ENCODE measurements at places on chromosomes 3 and 15.

GRCh38 chr3:197499427-197499826, 56.3 kb downstream of the BDH1 start:
- peak; percentile 91 for DNase-seq

DNA sequence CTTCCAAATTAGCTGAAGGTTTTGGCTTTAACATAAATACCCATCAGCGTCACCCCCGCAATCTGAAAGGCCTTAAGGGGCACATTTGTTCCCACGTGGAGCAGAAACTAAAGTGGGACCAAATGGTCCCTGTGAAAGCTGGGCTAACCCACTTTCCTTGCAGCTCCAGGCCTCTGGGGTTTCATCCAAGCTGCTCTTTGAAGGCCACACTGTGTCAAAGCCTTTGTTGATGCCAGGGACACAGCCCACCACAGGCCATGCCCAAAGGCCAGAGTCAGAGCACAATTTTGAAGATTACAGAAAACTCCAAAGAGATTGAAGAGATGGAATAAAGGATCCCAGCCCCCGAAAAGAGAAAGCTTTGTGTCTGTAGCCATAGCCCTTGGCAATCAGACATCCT, 2.7 kb upstream of the ADPGK start:
- no peak for DNase-seq

GRCh38 chr15:48096813-48097212, 24.0 kb upstream of the SLC24A5 start:
- DNase-seq: peak; percentile 77

- peak; percentile 61 for DNase-seq
Observed at GRCh38 chr3:62051506-62051905, 321.8 kb downstream of the FEZF2 start.

DNA sequence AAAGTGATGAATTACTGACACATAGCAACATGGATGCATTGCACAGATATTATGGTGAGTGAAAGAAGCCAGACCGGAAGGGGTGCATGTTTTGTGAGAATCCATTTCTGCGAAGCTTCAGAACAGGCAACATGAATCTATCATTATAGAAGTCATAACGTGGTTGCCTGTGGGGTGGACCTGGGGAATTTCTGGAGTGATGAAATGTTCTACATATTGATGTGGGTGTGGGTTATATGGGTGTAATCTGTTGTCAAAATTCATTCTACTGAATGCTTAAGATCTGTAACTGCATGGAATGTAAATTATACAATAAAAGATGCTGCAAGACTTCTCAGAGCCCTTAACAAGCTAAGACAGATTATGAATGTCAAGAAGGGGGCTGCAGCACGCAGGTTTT, 25.2 kb upstream of the TSPAN3 start:
- no peak for DNase-seq

- DNase-seq: no peak
Observed at GRCh38 chr15:40082195-40082883, 26.3 kb downstream of the BMF start.

GRCh38 chr3:168336276-168336675, 240.6 kb upstream of the GOLIM4 start:
- DNase-seq: no peak

DNA sequence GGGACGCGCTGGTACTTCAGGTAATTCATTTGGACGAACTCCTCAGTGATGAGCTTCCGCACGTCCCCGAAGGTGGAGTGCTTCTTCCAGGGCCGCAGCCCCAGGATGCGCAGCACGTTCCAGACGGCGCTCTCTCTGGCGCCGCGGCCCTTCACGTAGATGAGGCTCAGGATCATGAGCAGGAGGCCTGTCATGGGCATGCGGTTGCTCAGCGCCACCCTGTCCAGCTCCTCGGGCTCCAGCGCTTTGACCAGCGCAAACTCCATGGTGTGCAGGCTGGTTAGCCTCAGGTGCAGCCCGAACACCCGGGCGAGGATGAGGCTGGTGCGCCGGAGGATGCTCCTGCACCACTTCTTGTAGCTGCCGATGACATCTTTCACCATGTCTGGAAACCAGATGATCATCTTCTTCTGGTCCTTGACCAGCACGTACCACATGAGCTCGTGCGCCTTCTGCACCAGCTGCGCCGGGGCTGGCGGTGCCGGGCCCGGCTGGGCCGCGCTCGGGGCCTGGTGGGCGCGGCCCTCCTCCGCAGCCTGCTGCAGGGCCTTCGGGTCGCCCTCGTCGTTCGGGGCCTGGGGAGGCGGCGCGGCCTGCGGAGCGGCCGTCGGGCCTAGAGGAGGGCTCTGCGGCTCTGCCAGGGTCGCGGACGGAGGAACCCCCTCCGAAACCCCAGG, 501 bp downstream of the NDN start:
- peak; percentile 3 for DNase-seq

GRCh38 chr15:71364117-71364584, 248.9 kb downstream of the THSD4 start:
- DNase-seq: no peak

DNA sequence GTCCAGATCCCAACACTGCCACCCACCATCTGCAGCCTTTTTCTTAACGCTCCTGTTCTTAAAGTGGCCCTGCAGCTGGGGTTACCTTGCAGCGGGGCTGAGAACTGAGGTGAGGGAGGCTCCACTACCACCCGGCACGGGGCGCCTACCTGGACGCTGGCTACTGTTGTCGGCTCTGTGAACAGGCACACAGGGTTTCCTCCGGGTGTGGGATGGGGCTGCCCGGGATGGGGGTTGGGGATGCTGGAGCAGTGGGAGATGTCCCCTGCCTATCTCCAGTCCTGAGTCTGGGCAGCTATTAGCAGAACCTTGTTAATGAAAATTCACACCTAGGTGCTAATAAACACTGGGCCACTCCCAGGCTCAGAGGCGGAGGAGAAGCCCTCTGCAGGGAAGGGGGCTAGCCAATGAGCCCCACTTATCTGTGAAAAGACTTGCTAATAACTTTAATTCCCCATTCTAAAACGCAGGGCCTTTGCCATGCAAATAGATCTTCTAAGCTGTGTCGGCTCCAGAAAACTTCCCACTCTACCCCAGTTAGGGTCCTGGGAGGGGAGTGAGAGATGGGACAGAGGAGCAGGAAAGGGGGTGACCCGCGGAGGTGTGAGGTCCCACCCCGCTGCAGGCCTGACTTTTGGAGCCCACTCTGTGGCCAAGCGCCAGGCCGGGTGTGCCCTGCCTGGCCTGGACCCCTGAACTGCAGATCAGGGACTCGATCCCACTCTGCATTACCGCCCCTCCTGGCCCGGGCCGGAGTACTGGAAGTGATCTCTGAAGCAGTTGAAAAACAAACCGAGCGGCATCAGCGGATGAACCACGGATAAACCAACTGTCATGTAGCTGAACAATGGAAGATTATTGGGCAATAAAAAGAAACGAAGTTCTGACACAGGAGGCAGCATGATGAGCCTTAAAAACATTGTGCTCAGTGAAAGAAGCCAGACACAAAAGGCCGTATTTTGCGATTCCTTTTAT, 3.1 kb downstream of the MESP1 start:
- DNase-seq: no peak

DNA sequence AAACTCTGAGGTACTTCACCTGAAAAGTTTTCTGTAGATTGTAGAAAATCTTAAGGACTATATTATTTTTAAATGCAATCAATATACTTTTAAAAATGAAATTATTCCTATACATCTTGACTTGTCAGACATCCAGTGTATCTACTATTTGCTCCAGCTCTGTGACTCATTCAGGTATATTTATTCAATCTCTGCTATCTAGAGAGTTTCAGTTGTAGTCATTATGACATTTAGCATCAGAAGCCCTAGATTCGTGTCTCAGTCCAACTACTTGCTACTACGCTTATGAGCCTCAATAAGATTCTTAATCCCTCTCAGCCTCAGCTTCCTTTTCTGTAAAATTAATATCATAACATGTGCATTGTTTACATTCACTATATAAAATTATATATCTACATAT, 22.3 kb upstream of the EIF1B start:
- DNase-seq: no peak

- DNase-seq: peak; percentile 44
Observed at GRCh38 chr3:33883951-33884561, 85.6 kb downstream of the PDCD6IP start.

GRCh38 chr15:90315278-90315982, 36.7 kb upstream of the ZNF774 start:
- peak; percentile 96 for DNase-seq

DNA sequence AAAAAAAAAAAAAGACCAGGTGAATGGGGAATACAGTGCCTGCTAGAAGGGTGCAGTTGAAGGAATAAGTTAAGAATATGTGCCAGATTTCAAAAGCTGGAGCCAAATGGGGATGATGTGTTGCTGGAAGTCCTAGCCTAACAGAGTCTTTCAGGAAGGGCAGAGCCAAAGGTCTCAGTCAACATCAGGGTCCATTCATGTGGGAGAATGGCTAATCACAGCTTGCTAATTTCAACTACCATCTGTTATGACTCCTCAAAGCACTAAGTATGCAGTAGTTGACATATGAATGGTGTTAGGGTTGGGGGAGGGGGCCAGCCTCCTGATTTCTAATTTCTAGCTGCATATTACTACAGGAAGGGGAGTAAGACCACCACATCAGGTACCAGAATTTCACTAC, 4.4 kb downstream of the ZBTB38 start:
- no peak for DNase-seq
